ENCODE measurements at places on chromosomes 11 and 22.

- DNase-seq = no peak
Measured at GRCh38 chr11:6061475-6061874, 30.9 kb upstream of the OR56A1 start.

DNA sequence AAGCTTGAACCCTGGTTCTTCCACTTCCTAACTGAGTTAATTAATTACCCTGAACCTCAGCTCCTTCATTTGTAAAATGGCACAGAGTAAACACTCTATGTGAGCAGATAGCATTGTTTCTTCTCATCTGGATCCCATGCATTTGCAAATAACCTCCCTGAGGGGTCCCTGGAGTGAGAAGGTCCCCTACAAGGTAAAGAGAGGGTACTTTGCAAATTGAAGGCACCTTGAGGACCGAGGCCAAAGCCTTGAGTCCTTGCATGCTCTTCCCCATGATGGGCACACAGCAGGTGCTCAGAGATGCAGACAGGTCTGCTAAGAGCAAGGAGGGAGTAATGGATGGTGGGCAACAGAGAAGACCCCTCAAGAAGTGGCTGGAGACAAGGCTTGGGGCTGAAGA is 33.2 kb downstream of the OTOG start:
- DNase-seq = no peak

- DNase-seq = no peak
Measured at GRCh38 chr11:38577769-38578168, 1979.7 kb upstream of the RAG2 start.

DNA sequence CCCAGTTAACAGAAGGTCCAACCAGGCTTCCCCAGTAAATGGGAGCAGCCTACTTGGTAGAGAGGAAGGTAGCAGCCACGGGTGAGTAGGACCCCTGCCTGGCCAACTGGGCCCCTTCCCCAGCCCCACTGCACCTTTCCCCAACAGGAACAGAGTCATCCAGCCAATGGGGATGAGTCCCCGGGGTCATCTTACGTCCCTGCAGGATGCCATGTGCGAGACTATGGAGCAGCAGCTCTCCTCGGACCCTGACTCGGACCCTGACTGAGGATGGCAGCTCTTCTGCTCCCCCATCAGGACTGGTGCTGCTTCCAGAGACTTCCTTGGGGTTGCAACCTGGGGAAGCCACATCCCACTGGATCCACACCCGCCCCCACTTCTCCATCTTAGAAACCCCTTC is 6.6 kb downstream of the RIC8A start:
- DNase-seq = no peak

DNA sequence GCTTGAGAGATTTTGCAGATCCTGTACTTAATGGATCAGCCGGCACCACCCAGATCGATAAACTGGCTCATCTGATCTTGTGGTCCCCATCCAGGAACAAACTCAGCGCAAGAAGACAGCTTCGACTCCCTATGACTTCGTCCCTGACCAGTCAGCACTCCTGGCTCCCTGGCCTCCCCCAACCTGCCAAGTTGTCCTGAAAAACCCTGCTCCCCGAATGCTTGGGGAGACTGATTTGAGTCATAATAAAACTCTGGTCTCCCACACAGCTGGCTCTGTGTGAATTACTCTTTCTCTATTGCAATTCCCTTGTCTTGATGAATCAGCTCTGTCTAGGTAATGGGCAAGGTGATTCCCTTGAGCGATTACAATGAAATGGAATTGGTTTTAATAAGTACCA is 29.5 kb downstream of the OR2AG2 start:
- peak; percentile 56 for DNase-seq

GRCh38 chr22:46055181-46055875 is 78.4 kb upstream of the WNT7B start:
- DNase-seq = no peak

GRCh38 chr22:29154364-29155048 is 51.2 kb upstream of the EMID1 start:
- DNase-seq = peak; percentile 93

DNA sequence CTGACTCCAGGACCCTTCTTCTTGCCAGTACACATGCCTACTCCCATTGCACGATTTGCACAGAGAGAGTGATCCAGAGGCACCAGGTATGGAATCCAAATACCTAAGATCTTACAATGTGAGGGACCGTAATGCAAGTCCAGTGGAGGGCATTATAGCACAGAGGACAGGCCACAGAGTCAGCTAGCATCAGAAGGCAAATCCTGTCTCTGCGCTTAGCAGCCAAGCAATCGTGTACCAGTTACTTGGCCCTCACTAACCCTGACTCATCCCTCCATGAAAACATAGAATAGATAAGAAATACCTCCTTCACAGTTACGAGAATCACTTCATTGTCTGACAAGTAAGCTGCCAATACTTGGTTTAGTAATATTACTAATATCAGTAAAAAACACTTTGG is 69.7 kb upstream of the SLC6A5 start:
- no peak for DNase-seq

GRCh38 chr11:12454782-12455181 is 77.4 kb downstream of the PARVA start:
- no peak for DNase-seq

GRCh38 chr22:39089928-39090327 is 7.1 kb upstream of the APOBEC3H start:
- no peak for DNase-seq

- DNase-seq = peak; percentile 54
Measured at GRCh38 chr22:22463855-22464540, 44.5 kb downstream of the ZNF280B start.

DNA sequence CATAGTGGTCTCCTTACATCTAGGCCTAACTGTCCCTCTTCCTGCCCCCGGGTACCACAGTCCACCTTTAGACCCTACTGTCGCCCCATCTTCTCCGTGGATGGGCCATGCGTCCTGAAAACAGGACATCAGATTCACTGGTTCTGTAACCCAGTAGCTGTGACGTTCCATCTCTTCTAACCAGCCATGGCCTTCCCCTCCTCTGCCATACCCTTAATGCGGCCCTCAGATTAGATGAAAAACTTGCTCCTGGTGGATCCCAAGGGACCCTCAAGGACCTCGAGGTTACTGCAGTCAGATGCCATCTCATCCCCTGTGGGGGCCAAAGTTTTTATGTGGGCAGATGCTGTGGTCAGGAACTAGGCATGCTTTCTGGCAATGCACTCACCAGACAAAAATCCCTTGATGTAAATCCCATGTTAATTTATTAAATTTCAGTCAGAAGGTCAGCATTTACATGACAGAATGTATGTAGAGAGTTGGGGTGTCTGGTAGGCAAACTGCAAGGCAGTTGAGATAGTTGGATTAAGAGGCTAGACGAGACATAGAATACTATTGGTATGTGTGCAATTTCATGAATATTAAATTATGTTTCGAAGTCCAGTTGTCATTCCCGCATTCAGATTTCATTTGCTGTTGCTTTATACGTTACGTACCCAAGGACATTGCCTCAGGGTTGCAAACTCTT is 64.3 kb downstream of the WNT11 start:
- DNase-seq = no peak

- DNase-seq = no peak
Measured at GRCh38 chr11:58134151-58134550, 8.8 kb upstream of the OR9I1 start.

DNA sequence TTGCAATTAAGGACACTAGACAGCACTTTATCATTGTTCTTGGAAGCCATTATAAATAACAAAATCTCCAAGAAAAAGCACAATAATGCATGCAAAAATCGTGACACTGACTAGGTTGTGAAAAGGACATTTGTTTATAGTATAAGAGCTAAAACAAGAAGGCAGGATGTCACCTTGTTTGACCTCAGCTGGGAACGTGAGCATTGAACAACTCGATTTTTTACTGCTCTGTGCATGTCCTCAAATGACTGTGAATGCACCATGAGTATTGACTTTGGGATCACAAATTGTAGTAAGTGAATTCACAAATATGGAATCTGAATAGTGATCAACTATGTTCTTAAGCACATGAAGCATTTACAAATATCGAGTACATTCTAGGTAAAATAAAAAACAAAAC is 35.3 kb upstream of the ARHGAP20 start:
- no peak for DNase-seq

- DNase-seq = no peak
Measured at GRCh38 chr11:1003159-1003558, 33.4 kb downstream of the MUC6 start.

DNA sequence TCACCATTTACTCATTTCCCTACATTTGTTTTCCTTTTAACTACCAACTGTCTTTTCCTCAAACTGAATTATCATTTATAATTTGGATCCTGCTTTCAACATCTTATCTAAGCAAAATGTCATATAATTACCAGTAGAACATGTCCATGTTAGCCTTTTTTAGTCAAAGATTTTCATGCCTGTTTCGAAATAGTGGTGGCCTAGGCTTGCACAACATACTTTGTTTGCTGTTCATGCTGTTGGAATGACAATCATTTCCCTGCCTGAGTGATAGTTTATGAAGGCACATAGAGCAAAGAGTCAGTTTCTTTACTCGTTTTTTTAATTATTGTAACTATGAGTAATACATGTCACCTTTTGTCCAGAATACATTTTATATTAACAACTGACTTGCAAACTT is 144.3 kb upstream of the ANO3 start:
- DNase-seq = no peak

DNA sequence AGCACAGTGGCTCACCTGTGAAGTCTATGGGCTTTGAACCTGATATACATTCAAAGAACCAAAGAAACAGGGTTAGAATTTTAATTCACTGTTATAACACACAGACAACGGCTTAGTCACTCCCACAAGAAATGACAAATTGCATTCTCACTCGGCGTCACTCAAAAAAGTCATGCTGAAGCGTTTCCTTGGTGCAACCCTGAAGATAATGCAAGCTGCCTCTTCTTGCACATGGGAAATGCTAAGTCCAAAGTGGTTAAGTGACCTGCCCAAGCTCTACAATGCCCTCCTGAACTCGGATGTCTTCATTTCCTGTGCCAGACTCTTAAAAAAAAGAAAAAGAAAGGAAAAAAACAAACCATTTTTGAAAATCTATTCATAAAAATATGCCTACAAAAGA is 10.0 kb downstream of the LGR4 start:
- DNase-seq = no peak

DNA sequence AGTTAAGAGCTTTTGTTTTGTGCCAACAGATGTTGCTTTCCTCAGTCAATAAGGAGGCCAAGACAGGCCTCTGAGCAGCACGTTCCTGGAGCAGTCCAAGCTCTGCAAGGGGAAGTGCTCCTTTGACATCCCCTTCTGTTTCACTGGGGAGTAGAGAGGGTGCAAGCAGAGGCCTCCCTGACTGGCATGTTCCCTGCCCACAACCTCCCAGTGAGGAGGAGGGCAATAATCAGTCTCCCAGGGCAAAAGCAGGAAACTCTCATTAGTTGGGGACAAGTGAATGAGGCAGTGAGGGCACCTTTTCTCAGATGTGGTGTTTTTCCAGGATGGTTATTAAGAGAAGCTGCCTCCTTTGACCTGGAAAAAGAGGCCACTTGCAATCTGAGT is 79.5 kb upstream of the ZBED5 start:
- DNase-seq = no peak
